ENCODE measurements at places on chromosomes 1 and 21.
A peak's percentile ranks its signal among the peaks of the same experiment; 100 is the strongest.

GRCh38 chr1:156123356-156124196 lies 9.1 kb downstream of the LMNA start:
- DNase-seq: peak; percentile 75

DNA sequence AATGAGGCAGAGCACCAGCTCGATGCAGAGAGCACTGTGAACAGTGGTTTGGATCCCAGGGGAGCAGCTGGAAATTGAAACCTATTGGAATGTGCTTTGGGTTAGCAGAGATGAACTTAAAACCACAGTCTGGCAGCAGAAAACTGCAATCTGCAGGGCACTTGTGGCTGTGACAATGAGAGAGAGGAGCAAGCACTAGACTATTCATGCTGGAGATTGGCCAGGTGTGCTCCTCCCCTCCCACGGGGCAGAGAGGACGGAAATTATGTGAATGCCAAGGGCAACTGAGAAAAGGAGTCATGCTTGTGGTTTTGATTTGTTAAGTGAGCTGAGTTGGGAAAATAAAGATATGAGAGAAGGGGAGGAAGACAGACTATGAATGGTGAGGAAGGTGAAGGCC lies 38.1 kb downstream of the HSD3B2 start:
- DNase-seq: no peak

DNA sequence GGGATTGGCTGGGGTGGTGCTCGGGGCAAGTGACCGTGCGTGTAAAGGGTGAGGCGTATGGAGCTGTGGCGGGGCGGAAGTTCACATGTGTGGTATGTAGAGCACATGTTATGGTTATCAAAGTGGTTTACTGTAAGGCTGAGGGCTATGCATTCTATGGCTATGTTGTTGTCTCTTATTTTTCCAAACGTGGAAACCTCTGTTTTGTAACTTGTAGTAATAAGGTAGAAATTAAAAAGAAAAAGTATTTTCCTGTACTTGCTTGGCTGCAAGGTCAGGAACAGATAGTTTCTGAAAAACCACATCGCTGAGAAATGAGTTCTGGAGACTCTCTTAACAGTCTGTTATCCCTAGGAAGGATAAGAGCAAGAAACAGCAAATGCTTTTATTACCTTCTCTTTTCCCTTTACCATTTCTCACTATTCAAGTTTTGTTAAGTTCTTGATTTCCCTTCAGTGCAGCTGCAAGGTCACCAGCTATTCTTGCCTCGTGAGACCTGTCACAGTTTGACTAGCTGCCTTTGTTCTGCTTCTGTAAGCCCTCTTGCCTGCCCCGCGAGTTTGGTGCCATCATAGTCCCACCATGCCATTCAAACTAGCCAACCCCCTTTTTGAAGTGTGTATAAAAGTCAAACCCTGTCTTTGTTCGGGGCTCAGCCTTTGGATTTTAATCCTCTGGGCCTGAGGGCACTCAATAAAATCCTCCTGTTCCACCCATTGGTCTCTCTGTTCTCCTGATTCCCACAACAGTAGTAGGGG lies 9.5 kb downstream of the RNU1-2 start:
- DNase-seq: peak; percentile 60

- no peak for DNase-seq
These were observed 113.0 kb upstream of the VAMP3 start for GRCh38 chr1:7658099-7658498.

DNA sequence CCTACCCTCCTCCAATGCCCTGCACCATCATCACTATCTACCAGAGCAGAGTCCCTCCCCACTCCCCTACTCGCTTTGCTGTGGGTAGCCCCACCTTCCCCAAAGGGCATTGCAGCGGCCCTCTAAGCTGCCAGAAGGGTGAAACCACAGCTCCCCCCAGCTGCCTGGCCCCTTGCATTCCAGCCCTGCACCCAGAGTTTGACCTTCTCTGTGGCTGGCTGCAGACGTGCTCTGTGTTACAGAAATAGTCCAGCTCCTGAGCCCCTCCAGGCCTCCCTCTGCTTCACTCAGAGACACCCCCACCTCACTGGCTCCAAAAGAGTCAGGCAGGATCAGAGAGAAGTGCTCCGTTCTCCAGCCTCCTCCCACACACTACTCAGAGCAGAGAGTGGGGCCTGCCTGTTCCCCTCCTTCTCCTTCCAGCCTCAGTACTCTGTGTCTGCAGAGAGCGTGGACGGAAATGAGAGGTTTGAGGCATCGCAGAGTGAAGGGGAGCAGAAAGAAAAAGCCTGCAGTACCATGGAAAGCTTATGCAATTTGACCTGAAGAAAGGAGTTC lies 63.2 kb downstream of the PLEKHA6 start:
- peak; percentile 67 for DNase-seq
